Suprapubic skin (tissue), 4 donors: ENCODE measurements at places on chromosomes 5 and 9. TPM values are rescaled to one million over a fixed set of nuclear protein-coding genes. Genes with fewer than 3 reads are reported as not detected.

DNA sequence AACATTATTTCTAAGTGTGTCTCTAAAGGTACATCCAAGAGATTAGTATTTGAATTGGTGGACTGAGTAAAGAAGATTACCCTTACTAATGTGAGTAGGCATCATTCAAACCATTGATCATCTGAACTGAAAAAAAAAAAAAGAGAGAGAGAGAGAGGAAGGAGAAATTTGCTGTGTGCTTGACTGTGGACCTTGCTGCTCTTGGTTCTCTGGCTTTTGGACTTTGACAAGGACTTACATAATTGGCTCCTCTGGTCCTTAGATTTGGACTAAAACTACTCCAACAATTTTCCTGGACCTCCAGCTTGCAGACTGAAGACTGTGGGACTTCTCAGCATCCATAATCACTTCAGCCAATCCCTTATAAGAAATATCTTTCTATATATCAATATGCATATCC lies 1091.9 kb upstream of the EDIL3 start:
- DNase-seq: no peak
- no peaks in the 10 kb centered on the region for H3K4me1 ChIP-seq
- H3K4me3 ChIP-seq: no peak overlapping the region
- no peaks in the 10 kb centered on the region for H3K36me3 ChIP-seq
- no peak overlapping the region for H3K27ac ChIP-seq

DNA sequence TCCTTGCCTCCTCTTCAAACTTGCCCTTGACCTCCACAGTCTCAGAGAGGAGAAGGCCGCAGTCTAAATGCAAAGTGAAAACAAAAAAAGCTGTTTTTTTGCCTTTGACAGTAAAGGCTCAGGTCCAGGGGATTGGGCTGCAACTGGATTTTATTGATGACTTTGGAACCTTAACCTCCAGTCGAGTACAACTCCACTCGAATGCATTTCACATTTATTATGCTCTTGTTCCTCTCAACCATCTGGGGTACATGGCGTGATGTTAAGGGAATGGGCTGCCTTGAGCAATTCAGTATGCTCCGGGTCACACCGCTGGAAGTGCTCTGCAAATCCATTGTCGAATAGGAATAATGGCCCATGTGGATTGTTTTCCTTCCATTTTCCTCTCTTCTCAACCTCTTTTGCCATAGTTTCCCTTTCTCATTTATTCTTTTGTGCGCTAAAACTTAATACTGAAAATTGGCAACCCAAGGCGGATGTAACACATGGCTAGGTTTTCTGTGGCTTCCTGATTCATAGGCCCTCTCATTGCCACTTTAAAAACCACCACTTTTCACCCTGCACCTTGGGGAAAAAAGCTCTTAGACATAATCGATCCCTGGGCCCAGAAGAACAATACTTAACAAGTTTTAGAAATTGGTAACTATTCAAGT lies 34.3 kb downstream of the ITK start:
- no peaks in the 10 kb centered on the region for H3K36me3 ChIP-seq
- no peaks in the 10 kb centered on the region for H3K27me3 ChIP-seq
- H3K4me3 ChIP-seq: no peak overlapping the region

- no peak overlapping the region for H3K27ac ChIP-seq
- H3K27me3 ChIP-seq: peaks cover 94% of the 10 kb centered on the region
- no peak for DNase-seq
- H3K4me1 ChIP-seq: peaks cover 26% of the 10 kb centered on the region
- H3K36me3 ChIP-seq: no peaks in the 10 kb centered on the region
- H3K4me3 ChIP-seq: no peak overlapping the region
These were observed 7.9 kb downstream of the ISL1 start for GRCh38 chr5:51391175-51391574.

GRCh38 chr9:21576331-21577189 lies 94.4 kb upstream of the IFNE start:
- peaks cover 3% of the 10 kb centered on the region for H3K4me1 ChIP-seq
- no peak overlapping the region for H3K27ac ChIP-seq
- no peaks in the 10 kb centered on the region for H3K27me3 ChIP-seq

GRCh38 chr9:134346151-134346550 lies 19.9 kb downstream of the RXRA start:
- no peak overlapping the region for H3K27ac ChIP-seq
- H3K4me3 ChIP-seq: no peak overlapping the region
- no peak for DNase-seq
- H3K36me3 ChIP-seq: no peaks in the 10 kb centered on the region
- H3K27me3 ChIP-seq: no peaks in the 10 kb centered on the region

DNA sequence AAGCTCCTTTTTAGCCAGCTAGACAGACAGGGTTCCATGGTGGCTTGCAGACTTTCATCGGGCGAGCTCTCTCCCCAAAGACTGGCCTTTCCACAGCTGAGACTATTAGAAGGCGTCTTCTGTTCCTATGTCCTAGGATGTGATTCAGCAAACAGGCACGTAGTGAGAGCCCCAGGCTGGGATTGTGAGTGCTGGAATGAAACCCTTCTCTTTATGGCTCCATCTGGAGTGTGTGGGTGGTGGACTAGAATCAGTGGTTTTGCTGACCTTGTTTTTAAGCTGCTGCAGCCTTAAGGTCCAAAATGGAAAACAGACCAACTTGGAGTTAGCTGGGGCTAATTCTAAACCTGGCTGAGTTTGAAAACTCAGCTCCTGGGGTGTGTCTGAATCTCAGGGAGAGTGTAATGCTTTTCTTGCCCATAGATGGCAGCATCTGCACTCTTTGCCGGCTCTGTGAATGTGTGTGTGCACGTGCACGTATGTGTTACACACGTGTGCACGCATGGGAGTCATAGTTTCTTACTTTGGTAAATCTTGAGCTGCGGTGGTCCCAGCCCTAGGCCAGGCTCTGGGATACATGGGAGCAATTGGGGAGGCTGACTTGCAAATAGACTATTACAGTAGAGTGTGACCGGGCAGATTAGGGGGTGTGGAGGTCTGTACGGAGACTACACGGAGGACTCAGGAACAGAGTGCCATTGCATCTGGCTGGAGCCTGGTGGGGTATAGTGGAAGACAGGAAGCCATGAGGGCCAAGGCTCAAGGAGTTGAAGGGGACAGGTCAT lies 10.7 kb downstream of the GSN start:
- no peak overlapping the region for H3K4me3 ChIP-seq
- DNase-seq: peak; percentile 82
- H3K4me1 ChIP-seq: peaks cover 91% of the 10 kb centered on the region
- H3K27ac ChIP-seq: peak overlapping the region; percentile 97

DNA sequence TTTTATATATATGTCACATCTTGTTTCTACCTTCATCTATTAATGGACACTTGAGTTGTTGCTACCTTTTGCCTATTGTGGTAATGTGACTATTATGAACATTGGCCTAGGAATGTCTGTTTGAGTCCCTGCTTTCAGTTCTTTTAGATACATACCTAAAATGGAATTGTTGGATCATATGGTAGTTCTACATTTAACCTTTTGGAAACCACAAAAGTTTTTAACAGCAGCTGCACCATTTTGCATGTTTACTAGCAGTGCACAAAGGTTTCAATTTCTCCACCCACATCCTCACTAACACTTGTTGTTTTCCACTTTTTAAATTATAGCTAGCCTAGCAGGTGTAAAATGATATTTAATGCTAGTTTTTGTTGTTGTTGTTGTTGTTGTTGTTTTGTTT lies 88.4 kb downstream of the GALNT10 start:
- no peak for DNase-seq
- no peak overlapping the region for H3K27ac ChIP-seq
- no peaks in the 10 kb centered on the region for H3K27me3 ChIP-seq
- H3K36me3 ChIP-seq: no peaks in the 10 kb centered on the region
- peaks cover 20% of the 10 kb centered on the region for H3K4me1 ChIP-seq
- H3K4me3 ChIP-seq: no peak overlapping the region

DNA sequence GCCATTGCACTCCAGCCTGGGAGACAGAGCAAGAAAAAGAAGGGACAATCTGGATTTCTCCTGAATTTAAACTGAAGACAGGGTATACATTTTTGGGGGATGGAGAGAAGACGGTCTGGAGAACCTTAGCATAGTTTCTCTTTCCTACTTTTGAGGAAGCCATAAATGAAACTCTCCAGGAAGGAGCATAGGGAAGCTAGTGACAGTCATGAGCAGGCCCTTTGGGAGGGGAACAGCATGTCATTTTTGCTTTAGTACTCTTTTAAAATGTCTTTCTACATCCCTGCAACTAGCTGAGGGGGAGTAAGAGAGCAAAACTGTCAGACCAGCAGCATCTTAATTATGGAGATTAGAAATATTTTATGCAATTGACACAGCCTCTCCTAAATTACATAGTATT lies 8.2 kb upstream of the SLC44A1 start:
- no peak overlapping the region for H3K4me3 ChIP-seq
- no peak overlapping the region for H3K27ac ChIP-seq
- DNase-seq: no peak
- H3K36me3 ChIP-seq: no peaks in the 10 kb centered on the region

- H3K36me3 ChIP-seq: no peaks in the 10 kb centered on the region
- DNase-seq: no peak
- no peaks in the 10 kb centered on the region for H3K27me3 ChIP-seq
These were observed 270.7 kb upstream of the WWC1 start for GRCh38 chr5:168020542-168021294.

DNA sequence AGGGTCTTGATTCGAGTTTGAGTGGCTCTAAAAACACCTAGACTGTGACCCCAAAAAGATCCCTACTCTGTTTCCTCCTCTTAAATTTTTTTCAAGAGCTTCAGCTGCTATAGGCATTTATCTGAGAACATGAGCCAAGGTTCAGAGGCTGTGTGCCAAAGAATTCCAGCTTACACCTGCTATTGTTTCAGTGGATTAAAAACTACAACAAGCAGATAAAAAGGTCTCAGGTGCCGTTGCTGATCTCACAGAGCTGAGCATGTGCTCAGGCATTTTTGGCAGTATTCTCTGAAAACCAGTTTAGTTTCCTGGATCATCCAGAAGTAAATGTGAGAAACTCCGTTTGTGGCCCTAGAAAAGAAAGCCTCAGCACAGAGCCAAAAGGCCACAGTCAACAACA lies 349.2 kb downstream of the DEPDC1B start:
- no peaks in the 10 kb centered on the region for H3K36me3 ChIP-seq
- H3K27me3 ChIP-seq: no peaks in the 10 kb centered on the region
- H3K27ac ChIP-seq: no peak overlapping the region
- no peak overlapping the region for H3K4me3 ChIP-seq
- DNase-seq: no peak

DNA sequence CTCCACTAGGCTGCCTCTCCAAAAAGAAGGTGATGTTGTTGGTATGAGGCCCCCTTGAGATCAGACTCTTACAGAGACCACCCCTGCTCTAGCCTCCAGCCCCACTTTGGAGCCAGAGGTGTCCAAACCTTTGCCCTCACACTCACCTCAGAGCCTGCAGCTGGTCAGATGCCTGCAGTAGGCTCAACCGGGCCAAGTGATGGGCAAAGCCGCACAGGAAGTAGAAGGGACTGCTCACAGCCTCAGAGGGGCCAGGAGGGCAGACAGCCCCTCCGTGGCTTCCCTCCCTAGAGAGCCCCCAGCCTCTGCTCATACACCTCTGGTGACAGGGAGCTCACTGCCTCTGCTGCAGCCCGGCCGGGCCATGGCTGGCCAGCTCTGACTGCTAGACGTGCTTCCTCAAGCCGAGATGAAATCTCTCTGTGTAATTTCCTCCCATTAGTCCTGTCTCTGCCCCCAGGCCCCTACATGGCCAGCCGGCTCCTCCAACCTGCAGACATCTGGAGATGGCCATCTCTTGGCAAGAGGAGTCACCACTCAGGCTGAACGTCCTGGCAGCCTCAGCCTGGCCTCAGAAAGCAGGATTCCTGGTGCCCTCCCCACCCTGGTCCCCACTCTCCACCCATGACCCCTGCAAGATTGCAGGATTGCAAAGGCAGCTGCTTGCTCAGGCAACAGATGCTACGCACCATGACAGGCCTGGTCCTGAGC lies 7.3 kb upstream of the TCF7 start:
- no peak overlapping the region for H3K4me3 ChIP-seq
- no peaks in the 10 kb centered on the region for H3K36me3 ChIP-seq
- no peak for DNase-seq
- H3K4me1 ChIP-seq: peaks cover 10% of the 10 kb centered on the region

GRCh38 chr5:175094461-175094860 lies 349.5 kb downstream of the DRD1 start:
- no peak overlapping the region for H3K4me3 ChIP-seq
- H3K4me1 ChIP-seq: no peaks in the 10 kb centered on the region
- H3K27ac ChIP-seq: no peak overlapping the region
- H3K36me3 ChIP-seq: no peaks in the 10 kb centered on the region
- DNase-seq: no peak
- H3K27me3 ChIP-seq: no peaks in the 10 kb centered on the region

DNA sequence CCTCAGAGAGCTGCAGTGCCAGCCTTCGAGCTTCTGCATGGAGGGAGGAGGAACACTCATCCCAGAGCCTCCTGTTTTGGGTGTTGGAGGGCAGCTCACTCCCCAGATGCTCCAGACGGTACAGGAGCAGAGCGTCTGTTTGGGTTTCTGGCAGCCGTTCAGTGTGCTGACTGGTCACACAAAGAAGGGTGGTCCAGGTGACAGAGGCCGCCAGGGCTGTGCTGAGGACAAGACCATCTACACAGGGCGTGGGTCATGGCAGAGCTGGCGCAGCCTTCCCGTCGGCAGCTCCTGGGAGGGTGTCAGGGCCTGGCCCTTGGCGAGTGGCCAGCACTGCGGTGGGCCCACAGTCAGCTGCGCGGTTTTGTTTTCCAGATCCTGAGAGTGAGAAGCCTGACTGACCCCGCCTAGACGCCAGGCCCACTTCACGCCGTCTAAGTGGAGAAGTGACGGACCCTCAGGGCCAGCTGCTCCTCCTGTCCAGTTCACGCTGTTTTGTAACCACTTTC lies 131.4 kb upstream of the FAM120A start:
- no peaks in the 10 kb centered on the region for H3K36me3 ChIP-seq
- H3K27me3 ChIP-seq: peaks cover 3% of the 10 kb centered on the region
- no peak for DNase-seq
- no peak overlapping the region for H3K27ac ChIP-seq
- H3K4me3 ChIP-seq: no peak overlapping the region

GRCh38 chr5:30956251-30956650 lies 237.2 kb upstream of the CDH6 start:
- no peak overlapping the region for H3K4me3 ChIP-seq
- no peaks in the 10 kb centered on the region for H3K4me1 ChIP-seq
- H3K36me3 ChIP-seq: no peaks in the 10 kb centered on the region
- no peak overlapping the region for H3K27ac ChIP-seq

DNA sequence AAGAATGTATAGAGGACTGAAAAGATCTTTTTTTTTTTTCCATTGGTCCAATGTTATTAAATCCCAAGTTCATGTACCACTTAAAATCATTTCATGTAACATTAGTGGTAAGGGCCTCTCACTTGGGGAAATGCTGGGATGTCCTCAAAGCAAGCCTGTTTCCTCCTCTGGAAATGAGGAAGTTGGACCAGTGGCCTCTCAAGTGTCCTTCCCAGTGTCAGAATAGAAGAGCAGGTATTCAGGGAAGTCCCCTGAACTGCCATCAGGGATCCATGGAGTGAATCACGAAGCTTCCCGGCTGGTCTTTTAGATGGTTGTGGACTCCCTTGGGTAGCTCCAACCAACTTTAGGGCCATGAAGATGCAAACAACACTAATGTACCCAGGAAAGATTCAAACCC lies 55.2 kb upstream of the AFAP1L1 start:
- H3K27me3 ChIP-seq: no peaks in the 10 kb centered on the region
- no peak overlapping the region for H3K4me3 ChIP-seq
- no peaks in the 10 kb centered on the region for H3K36me3 ChIP-seq
- peaks cover 10% of the 10 kb centered on the region for H3K4me1 ChIP-seq

The TEX48 gene
- not detected for total RNA-seq

The PDLIM4 gene
- total RNA-seq: 110 TPM

The SLC46A2 gene
- 20.6 TPM for total RNA-seq

The CA9 gene
- total RNA-seq: not detected

The SOHLH1 gene
- total RNA-seq: not detected

The FOXD4L6 gene
- total RNA-seq: not detected

The PCA3 gene
- not detected for total RNA-seq

The SMIM33 gene
- not detected for total RNA-seq

The DOK3 gene
- total RNA-seq: 0.89 TPM
